ENCODE measurements at places on chromosomes 2 and 18. TPM values are rescaled to one million over a fixed set of nuclear protein-coding genes. Genes with fewer than 3 reads are reported as not detected.

Gene INO80C
- 30.8 TPM for total RNA-seq

Gene ESPNL
- 0.16 TPM for total RNA-seq

Gene CTAGE1
- total RNA-seq: not detected

Gene PCARE
- not detected for total RNA-seq

Gene TTN
- 1.6 TPM for total RNA-seq

- H3K4me1 ChIP-seq: no peaks in the 10 kb centered on the region
- no peak overlapping the region for H3K4me3 ChIP-seq
- H3K27me3 ChIP-seq: no peaks in the 10 kb centered on the region
- H3K27ac ChIP-seq: no peak overlapping the region
- no peaks in the 10 kb centered on the region for H3K36me3 ChIP-seq
Observed at GRCh38 chr2:187338679-187339121, 109.4 kb downstream of the CALCRL start.

DNA sequence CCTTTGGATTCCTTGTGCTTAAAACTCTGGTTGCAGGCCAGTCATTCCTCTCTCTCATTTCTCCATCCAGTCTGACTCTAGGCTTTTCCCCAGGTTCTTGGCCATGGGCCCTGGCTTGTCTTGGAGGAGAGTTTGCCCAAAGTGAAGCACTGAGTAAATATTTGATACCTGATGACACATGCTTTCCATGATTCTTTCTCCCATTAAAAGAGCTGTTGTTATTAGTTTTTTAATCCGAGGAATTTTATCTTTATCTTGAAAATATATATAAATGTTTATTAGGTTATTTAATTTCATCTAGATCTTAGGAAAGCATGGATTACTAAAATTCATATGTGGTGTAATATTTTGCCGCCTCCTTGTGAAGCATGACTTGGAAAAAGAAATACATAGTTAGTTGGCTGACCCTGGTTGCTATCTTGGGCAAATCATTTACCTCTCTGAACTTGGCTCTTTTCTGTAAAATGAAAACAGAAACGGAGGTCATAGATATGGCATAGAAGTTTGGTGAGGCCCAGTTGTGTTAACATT, 650.1 kb downstream of the SLC4A3 start:
- H3K27ac ChIP-seq: no peak overlapping the region
- no peaks in the 10 kb centered on the region for H3K27me3 ChIP-seq
- H3K4me1 ChIP-seq: no peaks in the 10 kb centered on the region
- no peak overlapping the region for H3K4me3 ChIP-seq

DNA sequence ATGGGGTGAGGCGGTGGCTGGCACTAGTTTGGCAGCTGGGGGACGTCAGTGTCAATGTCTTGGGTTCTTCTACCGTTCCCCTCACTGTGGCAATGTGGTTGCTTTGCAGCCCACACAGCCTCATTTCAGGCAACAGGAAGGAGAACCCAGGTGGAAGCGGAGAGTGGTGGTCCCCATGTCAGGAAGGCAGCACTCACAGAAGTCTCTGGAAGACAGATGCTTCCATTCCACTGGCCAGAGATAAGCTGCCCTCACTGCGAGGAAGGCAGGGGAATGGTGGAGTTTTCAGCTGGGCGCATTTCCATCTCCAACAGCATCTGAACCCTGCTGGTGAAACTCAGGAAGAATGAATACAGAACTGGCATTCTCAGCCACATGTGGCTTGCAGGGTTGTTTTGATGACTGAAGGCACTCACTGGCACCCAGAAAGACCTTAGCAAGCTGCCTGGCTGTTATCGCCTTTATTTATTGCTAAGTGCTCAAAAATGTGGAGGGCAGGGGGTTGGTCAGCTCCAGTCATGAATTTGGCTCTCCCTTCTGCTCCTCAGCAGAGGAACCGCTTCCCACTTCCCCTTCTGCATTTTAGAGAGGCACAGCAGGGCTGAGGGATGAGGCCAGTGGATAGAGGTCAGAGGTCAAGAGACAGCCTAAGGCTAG, 19.4 kb downstream of the KCNIP3 start:
- H3K4me3 ChIP-seq: no peak overlapping the region
- no peak for DNase-seq
- no peaks in the 10 kb centered on the region for H3K27me3 ChIP-seq
- no peaks in the 10 kb centered on the region for H3K4me1 ChIP-seq

- H3K27ac ChIP-seq: no peak overlapping the region
- no peak for DNase-seq
- H3K4me1 ChIP-seq: no peaks in the 10 kb centered on the region
- no peak overlapping the region for H3K4me3 ChIP-seq
- no peaks in the 10 kb centered on the region for H3K27me3 ChIP-seq
Observed at GRCh38 chr18:70956554-70956953, 667.7 kb downstream of the SOCS6 start.

DNA sequence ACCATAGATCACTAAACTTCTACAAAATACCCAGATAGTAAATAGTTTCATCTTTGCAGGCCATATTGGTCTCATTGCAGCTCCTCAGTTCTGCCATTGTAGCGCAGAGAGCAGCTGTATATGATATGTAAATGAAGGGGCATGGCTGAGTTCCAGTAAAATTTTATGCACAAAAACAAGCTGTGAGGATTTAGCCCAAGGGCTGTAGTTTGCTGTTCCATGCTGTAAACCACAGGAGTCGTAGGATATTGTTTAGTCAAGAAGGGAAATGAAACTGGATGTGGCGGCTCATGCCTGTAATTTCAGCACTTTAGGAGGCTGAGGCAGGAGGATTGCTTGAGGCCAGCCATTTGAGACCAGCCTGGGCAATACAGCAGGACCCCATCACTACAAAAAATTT, 83.0 kb downstream of the MGAT5 start:
- peaks cover 23% of the 10 kb centered on the region for H3K36me3 ChIP-seq
- no peak overlapping the region for H3K27ac ChIP-seq
- H3K27me3 ChIP-seq: no peaks in the 10 kb centered on the region
- H3K4me1 ChIP-seq: peaks cover 7% of the 10 kb centered on the region
- no peak overlapping the region for H3K4me3 ChIP-seq
- no peak for DNase-seq

GRCh38 chr2:71926876-71927756, 220.5 kb downstream of the CYP26B1 start:
- no peaks in the 10 kb centered on the region for H3K4me1 ChIP-seq
- H3K4me3 ChIP-seq: no peak overlapping the region
- H3K27me3 ChIP-seq: no peaks in the 10 kb centered on the region
- no peak for DNase-seq
- H3K36me3 ChIP-seq: no peaks in the 10 kb centered on the region

DNA sequence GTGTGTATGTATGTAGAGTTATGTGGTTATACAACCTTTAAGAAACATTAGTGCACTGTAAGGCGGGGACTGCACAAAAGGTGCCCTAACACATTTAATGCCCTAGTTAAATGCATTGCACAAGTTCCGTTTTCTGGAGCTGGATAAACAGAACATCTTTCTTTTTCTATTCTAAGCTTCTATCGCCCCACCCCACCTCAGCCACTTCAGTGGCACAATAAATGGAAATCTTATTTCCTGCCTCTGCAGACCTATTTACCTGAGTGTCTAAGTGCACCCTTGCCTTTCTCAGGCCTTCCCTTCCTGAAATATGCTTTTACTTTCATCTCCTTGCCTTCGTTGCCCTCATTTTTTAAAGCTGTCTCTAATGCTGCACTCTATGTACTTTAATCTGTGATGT, 123.5 kb downstream of the TANC1 start:
- no peaks in the 10 kb centered on the region for H3K27me3 ChIP-seq
- H3K4me3 ChIP-seq: no peak overlapping the region
- H3K36me3 ChIP-seq: no peaks in the 10 kb centered on the region
- peak overlapping the region; percentile 44 for H3K27ac ChIP-seq
- H3K4me1 ChIP-seq: peaks cover 42% of the 10 kb centered on the region

GRCh38 chr2:127175041-127175721, 44.9 kb downstream of the CYP27C1 start:
- no peak for DNase-seq
- no peaks in the 10 kb centered on the region for H3K36me3 ChIP-seq
- no peaks in the 10 kb centered on the region for H3K4me1 ChIP-seq
- H3K27me3 ChIP-seq: no peaks in the 10 kb centered on the region
- no peak overlapping the region for H3K27ac ChIP-seq

DNA sequence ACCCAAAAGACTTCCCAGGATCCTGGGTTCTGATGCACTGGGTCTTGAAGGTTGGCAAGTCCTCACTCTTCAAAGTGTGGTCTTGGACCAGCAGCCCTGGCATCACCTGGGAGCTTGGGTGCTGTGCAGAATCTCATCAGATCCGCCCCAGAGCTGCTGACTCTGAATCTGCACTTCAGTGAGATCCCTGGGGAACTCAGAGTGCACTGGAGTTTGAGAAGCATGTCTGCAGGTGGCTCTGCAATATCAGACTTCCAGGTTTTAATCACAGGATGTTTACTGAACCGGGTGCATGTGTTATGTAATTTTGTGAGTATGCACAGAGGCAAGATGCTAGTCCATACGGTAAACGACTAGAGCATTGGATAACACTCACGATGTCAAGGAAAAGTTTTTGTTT, 58.0 kb upstream of the BOD1L2 start:
- no peak overlapping the region for H3K4me3 ChIP-seq
- peaks cover 18% of the 10 kb centered on the region for H3K27me3 ChIP-seq
- no peak for DNase-seq
- H3K4me1 ChIP-seq: peaks cover 10% of the 10 kb centered on the region
- H3K27ac ChIP-seq: no peak overlapping the region
- no peaks in the 10 kb centered on the region for H3K36me3 ChIP-seq

GRCh38 chr2:162720559-162721271, 117.9 kb downstream of the KCNH7 start:
- no peak overlapping the region for H3K27ac ChIP-seq
- H3K4me3 ChIP-seq: no peak overlapping the region
- no peak for DNase-seq

- no peaks in the 10 kb centered on the region for H3K36me3 ChIP-seq
- no peak overlapping the region for H3K27ac ChIP-seq
- no peak overlapping the region for H3K4me3 ChIP-seq
- H3K27me3 ChIP-seq: peaks cover 11% of the 10 kb centered on the region
- H3K4me1 ChIP-seq: no peaks in the 10 kb centered on the region
Observed at GRCh38 chr18:63844254-63844653, 43.3 kb upstream of the SERPINB2 start.

- no peaks in the 10 kb centered on the region for H3K27me3 ChIP-seq
- H3K4me3 ChIP-seq: no peak overlapping the region
- H3K4me1 ChIP-seq: peaks cover 10% of the 10 kb centered on the region
- DNase-seq: no peak
- H3K36me3 ChIP-seq: peaks cover 9% of the 10 kb centered on the region
Observed at GRCh38 chr2:44779793-44780192, 161.7 kb upstream of the SIX3 start.

DNA sequence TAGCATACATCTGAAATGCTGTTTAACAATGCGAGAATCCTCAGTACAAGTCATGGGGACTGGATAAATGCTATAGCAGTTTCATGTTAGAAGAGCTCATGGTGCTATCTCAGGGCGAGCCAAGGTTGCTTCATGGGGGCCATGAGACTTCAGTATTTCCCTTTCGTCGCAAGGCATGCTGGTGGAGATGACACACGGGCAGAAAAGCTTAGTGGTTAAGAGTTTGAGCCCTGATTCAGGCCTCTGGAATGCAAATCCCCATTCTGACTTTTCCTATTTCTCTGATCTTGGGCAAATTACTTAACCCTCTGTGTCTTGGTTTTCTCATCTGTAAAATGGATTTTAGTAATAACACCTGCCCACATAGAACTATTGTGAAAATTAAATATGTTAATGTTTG, 57.4 kb upstream of the EPHA4 start:
- no peak for DNase-seq
- H3K4me1 ChIP-seq: no peaks in the 10 kb centered on the region
- peaks cover 2% of the 10 kb centered on the region for H3K27me3 ChIP-seq
- no peak overlapping the region for H3K4me3 ChIP-seq
- H3K27ac ChIP-seq: no peak overlapping the region

- peak overlapping the region; percentile 73 for H3K27ac ChIP-seq
- no peak overlapping the region for H3K4me3 ChIP-seq
- peaks cover 2% of the 10 kb centered on the region for H3K27me3 ChIP-seq
- peak; percentile 34 for DNase-seq
- H3K4me1 ChIP-seq: peaks cover 22% of the 10 kb centered on the region
- H3K36me3 ChIP-seq: no peaks in the 10 kb centered on the region
Observed at GRCh38 chr18:31658670-31659575, 25.5 kb downstream of the B4GALT6 start.

DNA sequence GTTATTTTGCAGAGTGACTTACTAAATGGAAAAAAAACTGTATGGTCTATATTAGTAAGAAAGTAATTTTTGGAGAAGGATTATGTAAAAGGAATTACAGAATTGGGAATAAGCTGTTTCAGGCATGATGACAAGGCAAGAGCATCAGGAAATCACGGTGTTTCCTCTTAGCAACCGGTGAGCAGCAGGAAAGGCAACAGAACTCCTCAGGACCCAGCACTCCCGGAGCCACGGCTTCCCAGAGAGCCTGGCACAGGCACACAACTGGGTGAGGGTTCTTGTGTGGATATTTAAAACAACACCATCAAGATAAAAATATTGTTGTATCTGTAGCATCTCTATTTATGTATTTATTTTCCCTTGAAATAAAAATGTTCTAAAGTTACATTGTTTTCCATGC, 34.4 kb downstream of the CYP27C1 start:
- H3K4me1 ChIP-seq: peaks cover 5% of the 10 kb centered on the region
- H3K4me3 ChIP-seq: no peak overlapping the region
- H3K27me3 ChIP-seq: peaks cover 12% of the 10 kb centered on the region
- H3K36me3 ChIP-seq: no peaks in the 10 kb centered on the region
- DNase-seq: no peak
- H3K27ac ChIP-seq: no peak overlapping the region

GRCh38 chr2:60550178-60550983, 3.1 kb downstream of the BCL11A start:
- peaks cover 47% of the 10 kb centered on the region for H3K27me3 ChIP-seq
- H3K36me3 ChIP-seq: no peaks in the 10 kb centered on the region
- peaks cover 33% of the 10 kb centered on the region for H3K4me1 ChIP-seq
- peak overlapping the region; percentile 81 for H3K4me3 ChIP-seq
- peak; percentile 77 for DNase-seq

- no peak overlapping the region for H3K27ac ChIP-seq
- no peak for DNase-seq
- H3K4me1 ChIP-seq: no peaks in the 10 kb centered on the region
- no peaks in the 10 kb centered on the region for H3K27me3 ChIP-seq
Observed at GRCh38 chr2:224596289-224596688, 11.1 kb upstream of the CUL3 start.

DNA sequence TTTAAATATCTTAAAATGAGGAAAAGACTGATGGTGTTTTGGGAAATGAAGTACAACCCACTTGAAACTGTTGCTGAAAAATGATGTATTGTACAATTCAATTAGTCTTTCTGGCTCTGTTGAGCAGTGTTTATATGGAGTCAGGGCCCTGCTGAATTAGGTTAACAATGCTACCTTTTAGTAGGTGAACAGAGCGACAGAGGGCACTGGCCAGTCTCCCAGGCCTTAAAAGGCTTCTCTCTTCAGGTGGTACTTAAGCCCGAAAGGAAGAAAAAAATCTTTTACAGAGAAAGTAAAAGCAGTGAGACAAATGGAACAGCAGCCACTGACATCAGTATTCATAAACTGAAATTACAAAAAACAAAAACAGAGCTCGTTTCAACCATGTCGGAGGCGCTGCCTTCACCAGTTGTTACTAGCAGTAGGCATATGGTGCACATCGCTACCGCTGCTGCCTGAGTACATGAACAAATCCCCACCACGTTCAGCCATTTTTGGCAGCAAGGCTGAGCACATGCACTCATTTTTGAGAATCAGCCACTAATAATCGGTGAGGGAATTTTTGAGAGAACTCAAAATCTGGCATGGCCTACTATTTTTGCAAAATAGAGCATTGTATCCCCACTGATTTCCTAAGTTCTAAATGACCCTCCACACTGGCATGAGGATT, 91.8 kb downstream of the PLEKHM3 start:
- H3K27me3 ChIP-seq: no peaks in the 10 kb centered on the region
- H3K27ac ChIP-seq: no peak overlapping the region
- peaks cover 3% of the 10 kb centered on the region for H3K36me3 ChIP-seq
- DNase-seq: no peak
- H3K4me1 ChIP-seq: no peaks in the 10 kb centered on the region
- H3K4me3 ChIP-seq: no peak overlapping the region
